ENCODE measurements at places on chromosomes 11 and 22. TPM values are rescaled to one million over a fixed set of nuclear protein-coding genes. Genes with fewer than 3 reads are reported as not detected.

- DNase-seq, result no peak
Measured at GRCh38 chr11:26851696-26852095, 129.8 kb upstream of the SLC5A12 start.

DNA sequence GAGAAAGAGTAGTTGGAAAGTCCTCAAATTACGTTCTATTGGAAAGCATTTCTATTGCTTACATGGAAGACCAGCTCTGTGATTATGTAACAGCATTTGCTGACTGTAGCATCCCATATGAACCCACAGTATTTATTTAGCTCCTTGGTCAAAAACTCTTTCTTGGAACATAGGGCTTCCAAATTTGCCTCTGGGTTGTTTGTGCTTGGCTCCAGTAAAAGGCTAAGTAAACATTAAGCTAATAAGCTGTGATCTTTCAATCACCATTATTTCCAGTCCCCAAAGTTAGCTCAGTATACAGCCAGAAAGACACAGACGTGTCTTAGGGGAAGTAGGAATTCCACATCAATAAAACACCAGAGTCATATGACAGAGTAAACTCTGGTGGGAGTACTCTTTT lies 668.8 kb downstream of the DLG2 start:
- no peak for DNase-seq

DNA sequence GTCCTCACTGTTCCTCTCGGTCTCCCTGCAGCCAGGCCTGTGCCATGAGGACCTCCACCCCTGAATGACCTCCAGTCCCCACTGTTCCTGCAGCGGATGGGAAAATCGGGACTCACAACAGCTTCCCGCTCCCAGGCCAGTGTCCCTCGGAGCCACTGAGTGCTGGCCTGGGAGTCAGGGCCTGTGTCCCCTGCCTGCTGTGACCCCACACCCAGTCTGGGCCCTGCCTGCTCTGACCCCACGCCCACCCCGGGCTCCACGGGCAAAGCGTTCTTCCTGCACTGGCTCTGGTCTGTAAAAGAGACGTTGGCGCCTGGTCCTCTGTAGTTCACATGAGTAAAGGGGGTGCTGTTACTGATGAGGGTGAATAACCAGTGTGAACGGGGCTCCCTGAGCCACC lies 73.0 kb upstream of the SHISAL1 start:
- no peak for DNase-seq

GRCh38 chr11:57815476-57815875 lies 53.9 kb downstream of the CTNND1 start:
- no peak for DNase-seq

NXPE4 gene
- not detected for total RNA-seq

OOSP4B gene
- not detected for total RNA-seq

RIMBP3B gene
- total RNA-seq, result not detected

YPEL4 gene
- 0.35 TPM for total RNA-seq

Data from renal cortical epithelial cell (primary cell).